T-cell (primary cell): ENCODE measurements at places on chromosomes 6 and 20.
A peak's percentile ranks its signal among the peaks of the same experiment; 100 is the strongest.

DNA sequence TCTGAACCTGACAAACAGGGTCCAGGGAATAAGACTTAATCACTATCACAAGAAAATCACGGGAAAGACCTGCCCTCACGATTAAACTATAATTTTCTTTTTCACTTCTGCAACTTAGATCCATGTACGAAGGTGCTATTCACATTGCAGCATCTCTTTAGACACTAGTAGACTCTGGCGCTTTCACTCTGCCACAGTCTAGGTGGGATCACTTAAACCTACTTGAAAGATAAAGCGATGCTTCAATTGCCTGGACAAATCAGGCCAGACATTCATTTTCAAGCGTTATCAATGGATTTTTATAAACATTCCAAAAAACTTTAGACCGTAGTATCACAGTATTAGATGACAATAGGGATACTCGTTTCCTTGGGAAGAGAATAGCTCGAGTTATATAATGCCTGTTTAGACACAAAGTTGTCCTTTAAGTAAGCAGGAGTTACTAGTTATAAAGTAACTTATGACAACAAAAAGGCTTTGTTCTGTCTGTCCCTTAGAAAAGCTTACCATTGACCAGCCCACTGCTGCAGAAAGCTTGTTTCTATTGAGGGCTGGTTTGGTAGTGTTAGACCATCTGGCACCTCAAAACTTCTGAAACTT is 367.3 kb downstream of the UTRN start:
- no peak for DNase-seq

DNA sequence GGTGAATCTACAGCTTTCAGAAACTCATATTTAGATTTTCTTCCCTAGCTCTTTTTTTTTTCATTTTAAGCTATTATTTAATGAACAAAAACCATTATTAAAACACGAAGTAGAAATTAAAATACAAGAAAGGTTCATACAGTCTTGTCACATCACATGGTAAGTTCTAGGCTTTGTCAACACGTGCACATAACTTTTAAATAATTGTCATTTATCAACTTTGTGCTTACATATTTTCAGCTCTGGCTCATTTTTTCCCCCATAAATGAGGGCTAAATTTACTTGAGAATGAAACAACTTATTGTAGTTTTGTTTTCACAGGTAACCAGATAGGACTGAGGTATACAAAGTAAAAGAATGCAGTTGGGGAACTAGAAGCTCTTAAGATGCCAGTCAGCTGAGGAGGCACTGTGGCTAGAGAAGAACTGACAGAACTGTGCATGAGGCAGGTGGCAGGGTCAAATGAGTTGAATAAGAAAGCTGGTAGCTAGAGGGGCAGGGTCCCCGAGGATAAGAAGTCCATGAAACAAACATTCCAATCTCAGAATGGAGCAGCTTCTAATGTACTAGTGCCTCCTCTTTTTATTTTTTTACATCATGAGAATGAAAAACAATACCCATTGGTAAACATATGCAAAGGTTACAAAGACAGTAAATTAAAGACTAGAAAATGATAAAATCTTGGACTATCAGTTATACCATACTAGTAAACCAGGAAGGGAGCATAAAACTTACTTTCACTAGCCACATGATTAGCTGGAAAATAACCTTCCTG is 141.5 kb downstream of the MYB start:
- no peak for DNase-seq

- DNase-seq: no peak
These were observed 60.2 kb upstream of the L3MBTL3 start for GRCh38 chr6:129957941-129958898.

DNA sequence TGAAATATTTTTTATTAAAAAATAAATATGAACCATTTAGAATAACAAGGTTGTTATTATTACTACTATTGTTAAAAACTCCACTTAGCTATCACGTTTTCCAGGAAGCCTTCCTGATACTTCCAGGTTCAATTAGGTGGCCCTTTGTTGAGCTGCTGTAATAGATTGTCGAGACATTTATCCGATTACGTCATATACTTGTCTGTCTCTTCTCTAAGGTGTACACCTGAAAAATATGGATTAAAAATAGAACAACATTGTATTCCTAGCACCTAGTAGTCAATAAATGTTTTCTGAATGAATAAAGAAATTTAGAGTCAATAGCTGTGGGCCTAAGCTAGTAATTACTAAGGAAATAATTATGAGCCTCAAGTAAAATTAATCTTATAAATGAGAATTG is 359.6 kb downstream of the RNF144B start:
- DNase-seq: no peak

- peak; percentile 32 for DNase-seq
These were observed 188.6 kb downstream of the GJA10 start for GRCh38 chr6:90082847-90083246.

GRCh38 chr6:40397287-40398033 is 189.7 kb downstream of the LRFN2 start:
- DNase-seq: no peak

- no peak for DNase-seq
These were observed 34.9 kb downstream of the ESF1 start for GRCh38 chr20:13749811-13750210.

DNA sequence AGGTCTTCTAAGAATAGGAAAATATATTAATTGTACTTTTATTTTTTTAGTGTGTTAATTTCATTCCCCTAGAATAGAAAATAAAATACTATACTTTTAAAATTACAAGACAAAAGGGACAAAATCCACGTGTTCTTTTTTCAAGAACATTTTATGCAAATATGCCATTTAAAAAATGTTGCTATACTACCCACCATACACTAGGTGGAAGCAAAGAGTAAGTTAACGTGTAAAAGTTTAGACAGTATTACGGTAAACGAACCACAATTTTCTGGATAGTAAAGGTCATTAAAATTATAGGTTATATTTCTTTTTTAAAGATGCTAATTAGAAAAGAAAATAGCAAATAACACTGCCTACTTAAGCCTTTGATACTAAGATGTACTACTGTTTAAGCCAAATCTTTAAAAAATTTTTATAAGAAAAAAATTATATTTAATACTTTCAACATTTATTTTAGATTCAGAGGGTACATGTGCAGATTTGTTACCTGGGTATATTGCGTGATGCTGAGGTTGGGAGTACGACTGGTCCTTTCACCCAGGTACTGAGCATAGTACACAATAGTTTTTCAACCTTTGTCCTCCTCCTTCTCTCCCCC is 287.6 kb downstream of the PHF3 start:
- no peak for DNase-seq

DNA sequence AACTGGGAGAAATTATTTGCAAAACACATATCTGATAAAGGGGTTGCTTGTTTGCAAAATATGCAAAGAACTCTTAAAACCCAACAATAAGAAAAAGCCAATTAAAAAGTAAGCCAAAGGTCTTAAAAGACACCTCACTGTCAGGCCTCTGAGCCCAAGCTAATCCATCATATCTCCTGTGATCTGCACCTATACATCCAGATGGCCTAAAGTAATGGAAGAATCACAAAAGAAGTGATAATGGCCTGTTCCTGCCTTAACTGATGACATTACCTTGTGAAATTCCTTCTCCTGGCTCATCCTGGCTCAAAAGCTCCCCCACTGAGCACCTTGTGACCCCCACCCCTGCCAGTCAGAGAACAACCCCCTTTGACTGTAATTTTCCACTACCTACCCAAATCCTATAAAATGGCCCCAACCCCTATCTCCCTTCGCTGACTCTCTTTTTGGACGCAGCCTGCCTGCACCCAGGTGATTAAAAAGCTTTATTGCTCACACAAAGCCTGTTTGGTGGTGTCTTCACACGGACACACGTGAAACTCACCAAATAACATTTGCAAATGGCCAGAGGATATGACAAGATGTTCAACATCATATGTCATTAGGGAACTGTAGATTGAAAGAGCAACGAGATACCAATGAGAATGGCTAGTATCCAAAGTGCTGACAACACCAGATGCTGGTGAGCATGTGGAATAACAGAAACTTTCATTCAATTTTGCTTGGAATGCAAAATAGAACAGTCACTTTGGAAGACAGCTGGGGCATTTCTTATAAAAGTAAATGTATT is 565.0 kb upstream of the ADGRB3 start:
- DNase-seq: no peak

- no peak for DNase-seq
These were observed 161.1 kb upstream of the EPHA7 start for GRCh38 chr6:93580446-93580845.

GRCh38 chr6:125140808-125141207 is 12.8 kb upstream of the TPD52L1 start:
- DNase-seq: no peak

GRCh38 chr6:152952866-152953509 is 29.9 kb downstream of the FBXO5 start:
- no peak for DNase-seq

GRCh38 chr6:499617-500016 is 108.1 kb downstream of the IRF4 start:
- no peak for DNase-seq

DNA sequence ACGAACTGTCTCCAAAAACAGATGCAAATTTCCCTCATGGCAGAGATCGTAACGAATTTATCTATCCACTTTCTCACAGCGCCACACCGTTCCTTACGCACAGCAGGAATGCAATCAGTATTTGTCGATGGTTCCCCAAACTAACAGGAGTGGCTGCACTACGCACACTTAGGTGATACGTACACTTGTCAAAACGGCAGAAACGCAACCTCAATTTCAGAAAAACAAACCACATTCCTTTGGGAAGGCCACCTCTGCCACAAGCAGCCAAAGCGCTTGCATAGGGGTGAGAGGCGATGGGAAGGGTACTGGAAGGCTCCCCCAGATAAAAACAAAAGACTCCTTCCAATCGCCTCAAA is 638 bp downstream of the MDN1 start:
- DNase-seq: peak; percentile 13

GRCh38 chr20:12014736-12015135 is 97.0 kb downstream of the BTBD3 start:
- DNase-seq: no peak

GRCh38 chr6:36809941-36810803 is 29.1 kb downstream of the CPNE5 start:
- no peak for DNase-seq

- no peak for DNase-seq
These were observed 660.4 kb downstream of the CD109 start for GRCh38 chr6:74356391-74356790.

DNA sequence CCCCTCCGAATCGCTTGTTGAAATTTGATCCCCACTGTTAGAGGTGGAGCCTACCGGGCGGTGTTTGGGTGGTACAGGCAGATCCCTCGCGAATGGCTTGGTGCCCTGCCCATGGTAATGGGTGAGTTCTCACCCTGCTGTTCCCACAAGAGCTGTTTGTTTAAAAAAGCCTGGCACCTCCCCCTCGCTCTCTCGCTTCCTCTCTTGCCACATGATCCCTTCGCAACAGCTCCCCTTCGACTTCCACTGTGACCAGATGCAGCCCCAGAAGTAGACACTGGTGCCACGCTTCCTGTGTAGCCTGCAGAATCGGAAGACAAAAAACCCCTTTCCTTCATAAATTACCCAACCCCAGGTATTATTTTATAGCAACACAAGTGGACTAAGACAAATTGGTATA is 292.2 kb upstream of the QKI start:
- no peak for DNase-seq

- no peak for DNase-seq
These were observed 5.2 kb downstream of the SYTL3 start for GRCh38 chr6:158654960-158655489.

DNA sequence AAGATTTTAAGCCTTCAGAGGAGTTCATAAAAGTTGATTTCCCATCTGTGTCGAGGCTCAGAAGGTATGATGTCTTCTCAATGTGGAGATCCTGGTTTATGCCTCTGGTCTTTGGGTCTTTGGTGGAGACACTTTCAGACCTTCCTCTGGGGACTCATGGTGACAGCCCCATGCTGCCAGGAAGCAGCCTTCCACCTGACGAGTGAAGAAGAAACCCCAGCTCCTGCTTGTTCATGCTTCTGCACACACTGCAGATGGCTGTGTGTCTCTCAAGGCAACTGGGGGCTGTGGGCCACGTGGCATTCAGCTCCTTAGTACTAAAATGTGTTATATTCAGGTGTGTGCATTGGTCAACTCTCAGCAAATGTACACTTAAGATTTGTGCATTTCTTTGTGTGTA is 4.9 kb upstream of the SCP2D1 start:
- DNase-seq: no peak

DNA sequence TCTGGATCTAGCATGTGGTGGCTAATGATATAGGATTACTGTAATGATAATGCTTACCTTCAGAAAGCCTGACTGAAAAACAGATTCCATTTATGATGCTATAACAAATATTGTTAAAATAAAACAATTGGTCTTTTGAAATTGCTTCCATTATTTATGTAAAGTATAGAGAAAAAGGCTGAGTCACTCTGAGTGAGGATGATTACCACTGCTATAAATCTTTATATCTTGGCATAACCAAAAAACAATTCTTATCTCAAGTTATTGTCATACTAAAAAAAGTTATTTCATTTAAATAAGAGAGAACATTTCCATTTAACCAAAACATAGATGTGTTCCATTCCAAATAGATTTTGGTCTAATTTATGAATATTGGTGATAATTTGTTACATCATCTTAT is 53.0 kb upstream of the DST start:
- no peak for DNase-seq

- DNase-seq: no peak
These were observed 7.7 kb downstream of the SHLD1 start for GRCh38 chr20:5757949-5758348.

DNA sequence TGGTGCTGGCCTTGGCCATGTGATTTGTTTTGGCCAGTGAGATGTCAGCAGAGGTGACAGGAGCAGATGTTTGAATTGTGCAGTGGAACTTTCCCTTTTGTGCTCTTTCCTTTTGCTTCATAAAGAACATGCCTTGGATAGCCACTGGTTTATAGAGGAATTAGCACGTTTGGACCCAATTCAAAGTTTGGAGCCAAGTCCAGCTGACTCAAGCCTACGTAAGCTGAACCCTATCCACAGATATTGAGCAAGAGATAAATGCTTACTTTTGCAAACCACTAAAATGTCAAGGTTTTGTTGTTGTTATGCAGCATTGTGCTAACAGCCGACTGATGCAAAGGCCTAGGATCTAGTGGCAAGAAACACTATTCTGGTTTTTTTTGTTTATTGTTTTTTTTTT is 230.9 kb upstream of the CITED2 start:
- DNase-seq: no peak

GRCh38 chr20:13262671-13263360 is 41.7 kb downstream of the ISM1 start:
- no peak for DNase-seq

GRCh38 chr20:38170826-38171674 is 6.0 kb upstream of the TGM2 start:
- no peak for DNase-seq

- no peak for DNase-seq
These were observed 6.0 kb downstream of the RGS17 start for GRCh38 chr6:153125032-153125431.

- no peak for DNase-seq
These were observed 122.1 kb upstream of the PHACTR1 start for GRCh38 chr6:12594530-12594893.

DNA sequence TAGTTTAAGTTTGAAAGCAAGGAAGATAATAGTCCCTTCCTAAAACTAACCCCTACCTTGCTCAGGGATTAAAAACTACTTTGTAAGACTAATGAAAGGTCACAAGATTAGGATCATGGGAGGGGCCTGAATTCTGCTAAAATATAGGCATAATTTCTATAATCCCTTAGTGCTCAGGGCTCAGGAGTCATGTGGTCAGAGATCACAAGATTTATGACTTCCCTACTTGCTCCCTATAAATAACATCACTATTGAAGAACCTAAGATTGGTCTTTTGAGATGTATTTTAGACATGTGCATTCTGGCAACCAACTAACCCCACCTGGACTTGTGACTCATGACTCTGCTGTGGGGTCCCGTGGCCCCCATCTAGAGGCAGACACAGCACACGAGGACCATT is 81.1 kb downstream of the STMND1 start:
- no peak for DNase-seq
